ENCODE measurements at places on chromosomes 2 and 18.

DNA sequence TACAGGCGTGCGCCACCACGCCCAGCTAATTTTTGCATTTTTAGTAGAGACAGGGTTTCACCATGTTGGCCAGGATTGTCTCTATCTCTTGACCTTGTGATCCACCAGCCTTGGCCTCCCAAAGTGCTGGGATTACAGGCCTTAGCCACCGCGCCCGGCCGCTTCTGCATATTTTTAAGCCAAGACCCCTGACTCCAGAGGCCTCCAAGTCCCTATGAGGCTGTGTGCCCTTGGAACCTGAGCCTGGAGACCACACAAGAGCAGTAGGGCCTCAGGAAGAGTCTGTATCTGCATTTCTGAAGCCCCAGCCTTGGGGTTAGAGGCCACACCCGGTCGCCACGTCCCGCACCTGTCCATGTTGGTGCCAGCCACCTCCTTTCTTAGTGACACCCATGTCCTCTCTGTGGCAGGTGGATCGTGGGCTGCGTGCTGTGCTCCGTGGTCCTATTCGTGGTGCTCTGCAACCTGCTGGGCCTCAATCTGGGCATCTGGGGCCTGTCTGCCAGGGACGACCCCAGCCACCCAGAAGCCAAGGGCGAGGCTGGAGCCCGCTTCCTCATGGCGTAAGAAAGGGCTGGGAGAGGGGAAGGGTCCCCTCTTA is 5.3 kb downstream of the PROM2 start:
- no peak for DNase-seq

- DNase-seq = peak; percentile 22
Observed at GRCh38 chr2:32360416-32360815, 3.6 kb downstream of the BIRC6 start.

DNA sequence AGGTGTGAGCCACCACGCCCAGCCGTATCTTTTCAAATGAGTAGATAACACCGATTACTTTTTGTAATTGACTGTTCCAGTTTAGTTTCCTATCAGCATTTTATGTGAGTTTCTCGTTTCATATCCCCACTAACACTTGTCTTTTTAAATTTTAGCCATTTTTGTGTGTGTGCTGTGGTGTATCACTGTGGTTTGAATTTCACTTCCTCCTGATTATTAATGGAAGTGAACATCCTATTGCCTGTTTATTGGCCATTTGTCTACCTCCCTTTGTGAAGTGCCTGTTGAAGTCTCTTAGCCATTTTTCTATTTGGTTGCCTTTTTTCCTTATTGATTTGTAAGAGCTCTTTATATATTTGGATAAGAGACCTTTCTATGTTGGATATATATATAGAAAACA is 91.7 kb upstream of the STON1 start:
- DNase-seq = peak; percentile 8

GRCh38 chr2:104606056-104606455 is 247.9 kb upstream of the POU3F3 start:
- DNase-seq = no peak

GRCh38 chr2:179059026-179059700 is 9.2 kb upstream of the CCDC141 start:
- DNase-seq = peak; percentile 20

DNA sequence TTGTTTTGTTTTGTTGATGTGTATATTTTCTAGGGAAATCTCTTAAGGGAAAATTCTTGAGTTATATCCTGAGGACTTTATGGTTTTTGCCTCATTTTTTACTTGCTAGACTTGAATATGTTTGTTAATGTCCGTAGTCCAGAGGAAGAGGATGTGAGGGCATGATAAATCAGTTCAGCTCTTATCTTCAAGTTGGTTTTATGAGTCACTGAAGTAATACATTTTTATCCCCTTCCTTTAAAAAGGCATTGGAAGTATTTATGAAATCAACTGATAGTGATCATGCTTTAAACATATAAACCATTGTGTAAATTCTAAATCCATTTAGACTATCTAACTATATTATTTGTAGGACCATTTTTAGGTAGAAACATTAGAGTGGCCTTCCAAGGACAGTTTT is 43.9 kb upstream of the CYBRD1 start:
- no peak for DNase-seq

GRCh38 chr2:149765003-149765402 is 177.4 kb upstream of the MMADHC start:
- no peak for DNase-seq

- no peak for DNase-seq
Observed at GRCh38 chr18:49656073-49656692, 94.3 kb downstream of the LIPG start.

GRCh38 chr2:11761259-11761658 is 14.8 kb downstream of the LPIN1 start:
- no peak for DNase-seq

- DNase-seq = no peak
Observed at GRCh38 chr2:26591619-26592505, 49.3 kb downstream of the CIB4 start.

DNA sequence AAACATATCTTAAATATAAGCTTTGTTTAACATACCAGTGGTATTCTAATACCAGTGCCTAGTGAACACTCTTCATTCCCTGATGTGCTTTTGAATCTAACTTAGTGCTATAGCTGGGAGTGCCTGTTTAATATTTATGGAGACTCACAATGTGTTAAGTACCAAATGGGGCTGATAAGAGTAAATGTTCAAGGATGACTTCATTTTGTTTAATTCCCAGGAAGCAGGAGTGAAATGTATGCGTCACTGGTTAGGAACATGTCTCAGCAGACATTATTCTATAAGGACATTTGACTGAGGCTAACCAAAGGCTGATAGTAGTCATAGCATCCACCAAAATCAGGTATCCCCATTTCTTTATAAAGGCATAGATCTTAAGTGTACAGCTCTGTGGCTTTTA is 31.7 kb upstream of the LINC00305 start:
- no peak for DNase-seq

GRCh38 chr18:24027156-24027827 is 12.7 kb downstream of the TTC39C start:
- DNase-seq = peak; percentile 79

DNA sequence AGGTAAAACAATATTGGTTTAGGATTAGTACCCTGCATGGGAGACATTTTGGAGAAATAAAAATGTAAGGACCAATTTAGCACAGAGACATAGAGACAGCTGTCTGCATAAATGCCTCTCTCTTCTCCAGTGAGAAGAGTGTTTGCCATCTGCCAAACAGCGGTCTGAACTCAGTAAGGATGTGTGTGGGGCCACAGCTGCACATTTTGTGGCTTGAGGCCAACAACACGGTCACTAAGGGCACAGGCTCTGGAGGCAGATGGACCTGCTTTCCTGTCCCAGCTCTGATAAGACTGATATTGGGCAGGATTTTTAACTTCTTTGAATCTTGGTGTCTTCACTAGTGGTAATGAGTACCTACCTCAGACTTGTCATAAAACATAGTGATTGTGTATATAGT is 10.2 kb downstream of the ZBTB14 start:
- DNase-seq = no peak

DNA sequence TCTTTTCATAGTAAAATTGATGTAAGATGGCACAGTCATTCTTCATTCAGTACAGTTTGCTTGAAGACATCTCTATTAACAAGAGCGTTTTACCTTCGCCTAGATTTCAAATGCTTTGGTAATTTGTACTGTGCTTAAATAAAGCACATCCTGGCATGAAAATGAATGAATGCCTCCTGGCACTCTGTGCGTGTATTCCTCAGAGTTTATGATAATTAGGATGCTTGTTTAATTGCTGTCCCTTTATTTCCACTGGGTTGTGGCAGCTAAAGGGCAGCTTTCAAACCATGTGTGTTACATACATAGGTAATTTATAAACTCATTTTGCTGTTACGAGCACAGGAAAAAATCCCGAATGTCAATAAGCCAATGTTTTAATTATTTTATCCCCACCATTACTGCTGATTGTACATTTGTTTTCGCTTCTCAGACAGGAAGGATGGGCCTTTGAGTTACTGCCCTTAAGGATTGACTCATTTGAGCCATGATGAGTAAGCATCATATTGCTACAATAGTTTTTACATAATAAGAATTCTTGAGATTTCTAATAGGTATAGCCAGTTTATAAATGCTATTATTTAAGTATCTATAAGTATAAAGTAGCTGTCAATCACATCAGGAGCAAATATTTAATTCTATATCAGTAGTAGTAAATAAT is 516.5 kb downstream of the XIRP2 start:
- DNase-seq = no peak

DNA sequence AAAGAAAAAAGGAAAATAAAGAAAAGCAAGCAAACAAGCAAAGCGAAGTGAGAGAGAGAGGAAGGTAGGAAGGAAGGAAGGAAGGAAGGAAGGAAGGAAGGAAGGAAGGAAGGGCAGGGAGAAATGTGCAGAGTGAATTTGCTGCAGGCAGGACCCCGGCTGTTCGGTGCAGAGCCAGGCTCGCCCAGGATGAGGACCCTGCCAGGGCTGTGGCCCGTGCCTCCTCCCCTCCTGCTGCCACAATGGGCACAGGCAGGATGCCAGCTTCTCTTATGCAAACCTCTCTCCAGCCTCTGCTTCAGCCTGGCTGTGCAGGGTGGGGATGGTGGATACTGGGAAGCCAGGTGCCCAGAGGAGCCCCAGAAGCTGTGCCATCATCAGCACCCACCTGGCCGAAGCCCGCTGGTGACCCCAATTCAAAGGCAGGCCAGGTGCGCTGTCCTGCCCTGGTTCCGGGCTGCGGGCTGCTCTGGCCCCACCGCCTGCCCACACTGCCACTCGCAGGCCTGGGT is 3.2 kb downstream of the GPR17 start:
- no peak for DNase-seq

- peak; percentile 62 for DNase-seq
Observed at GRCh38 chr18:44709307-44710126, 28.8 kb downstream of the SETBP1 start.

DNA sequence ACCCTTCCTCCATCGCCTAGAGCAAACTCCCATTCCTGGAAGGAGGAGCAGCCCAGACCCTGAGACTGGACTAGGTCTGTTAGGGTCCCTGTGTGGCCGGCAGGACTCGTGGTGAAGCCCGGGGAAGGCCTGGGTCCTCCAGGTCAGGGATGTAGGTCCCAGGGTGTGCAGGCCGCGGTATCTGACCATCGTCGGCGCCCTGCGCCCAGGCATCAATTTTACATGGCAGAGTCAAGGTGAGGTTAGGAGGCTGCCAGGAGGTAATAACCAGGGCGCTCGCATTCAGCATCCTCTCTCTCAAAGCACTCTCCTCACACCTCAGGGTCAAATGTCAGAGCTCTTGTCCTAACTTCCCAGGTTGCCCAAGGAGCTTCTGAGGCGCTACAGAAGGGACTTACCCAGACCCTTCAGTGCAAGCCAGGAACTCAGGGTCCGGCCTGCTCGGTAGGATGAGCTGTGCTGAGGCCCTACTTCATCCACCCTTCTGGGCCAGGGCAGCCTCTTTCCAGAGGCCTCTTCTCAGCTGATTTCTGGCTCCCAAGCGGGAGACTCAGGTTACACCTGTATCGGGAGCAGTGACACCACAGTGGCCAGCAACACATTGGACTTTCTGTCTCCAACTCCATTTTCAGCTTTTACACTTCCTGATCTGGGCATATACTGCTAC is 628 bp downstream of the SH2D6 start:
- DNase-seq = no peak

GRCh38 chr2:195251214-195251613 is 405.8 kb upstream of the SLC39A10 start:
- DNase-seq = no peak

- no peak for DNase-seq
Observed at GRCh38 chr2:173311844-173312606, 42.6 kb upstream of the CDCA7 start.

GRCh38 chr2:22110244-22110651 is 986.5 kb downstream of the TDRD15 start:
- no peak for DNase-seq

DNA sequence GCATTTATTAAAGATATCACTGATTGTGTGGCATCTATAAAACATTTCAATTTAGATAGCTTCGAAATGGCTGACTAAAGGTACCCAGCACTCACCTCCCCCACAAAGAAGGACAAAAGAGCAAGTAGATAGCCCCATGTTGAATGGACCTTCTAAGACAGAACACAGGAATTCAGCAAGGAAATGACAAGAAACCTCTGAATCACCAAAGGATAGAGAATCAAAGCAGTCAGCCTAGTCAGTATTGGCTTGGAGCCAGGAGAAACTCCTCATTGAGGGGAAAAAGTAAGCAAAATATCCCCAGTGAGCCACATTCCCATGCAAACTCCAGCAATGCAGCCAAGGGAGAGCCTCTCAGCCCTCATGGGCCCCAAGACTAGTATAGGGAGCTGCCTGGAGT is 113.7 kb downstream of the BARD1 start:
- DNase-seq = no peak

DNA sequence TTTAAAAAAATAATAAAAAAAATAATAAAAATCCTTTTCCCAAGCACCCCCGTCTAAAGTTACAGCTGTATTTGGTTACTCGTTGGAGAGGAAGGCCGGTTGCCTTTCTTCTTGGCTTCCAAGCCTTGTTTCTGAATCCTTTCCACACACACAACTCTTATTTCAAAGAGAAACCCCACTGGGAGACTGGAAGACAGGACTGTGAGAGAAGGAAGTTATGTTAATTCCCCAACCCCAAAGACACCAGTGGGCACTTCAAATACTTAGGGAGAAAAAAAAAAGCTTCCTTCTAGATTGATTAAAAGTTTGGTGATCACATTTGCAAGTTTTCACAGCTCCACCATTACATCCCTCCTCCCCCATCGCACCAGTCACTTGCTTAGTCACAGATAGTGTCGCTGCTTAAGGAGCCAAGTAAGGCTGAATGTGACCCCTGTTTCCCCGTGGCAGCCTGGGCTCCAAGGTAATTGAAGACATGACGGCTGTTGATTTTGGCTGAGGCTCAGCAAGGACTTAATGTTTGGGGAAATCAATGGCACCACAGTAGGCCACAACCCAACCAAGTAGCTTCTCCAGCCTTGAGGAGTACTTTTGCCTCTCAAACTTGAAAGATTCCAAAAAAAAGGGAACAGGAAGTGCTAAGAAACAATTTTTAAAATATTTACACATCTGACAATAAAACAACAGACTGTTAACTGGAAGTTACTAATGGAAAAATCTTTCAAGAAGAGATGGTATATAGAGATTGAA is 40.8 kb upstream of the FRZB start:
- DNase-seq = no peak

- DNase-seq = no peak
Observed at GRCh38 chr2:188517549-188518215, 226.0 kb downstream of the GULP1 start.

DNA sequence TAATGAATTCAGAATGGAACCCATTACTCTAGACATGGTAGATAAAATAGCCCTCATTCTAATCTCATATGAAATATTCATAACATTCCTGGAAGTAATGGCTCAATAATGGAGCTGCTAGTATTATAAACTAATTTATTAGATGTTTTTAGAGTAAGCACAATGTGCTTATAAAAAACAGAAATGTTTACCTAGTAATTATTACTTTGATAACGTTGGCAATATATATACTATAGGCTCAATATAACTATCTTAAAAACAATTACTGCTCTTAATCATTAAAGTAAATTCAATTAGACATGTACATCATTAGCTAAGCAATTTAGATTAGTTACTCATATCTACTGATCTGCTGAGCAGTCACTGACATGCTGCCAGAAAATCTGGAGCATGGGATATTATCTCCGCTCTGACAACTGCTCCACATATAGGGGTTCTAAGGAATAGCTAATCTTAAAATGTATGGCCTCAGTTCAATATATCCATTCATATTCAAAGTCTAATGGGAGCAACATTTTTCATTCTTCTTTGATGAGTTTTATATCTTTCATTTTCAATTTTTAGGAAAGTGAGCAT is 19.4 kb downstream of the PPP1R1C start:
- DNase-seq = no peak
